ENCODE measurements at places on chromosomes 1 and 21.

DNA sequence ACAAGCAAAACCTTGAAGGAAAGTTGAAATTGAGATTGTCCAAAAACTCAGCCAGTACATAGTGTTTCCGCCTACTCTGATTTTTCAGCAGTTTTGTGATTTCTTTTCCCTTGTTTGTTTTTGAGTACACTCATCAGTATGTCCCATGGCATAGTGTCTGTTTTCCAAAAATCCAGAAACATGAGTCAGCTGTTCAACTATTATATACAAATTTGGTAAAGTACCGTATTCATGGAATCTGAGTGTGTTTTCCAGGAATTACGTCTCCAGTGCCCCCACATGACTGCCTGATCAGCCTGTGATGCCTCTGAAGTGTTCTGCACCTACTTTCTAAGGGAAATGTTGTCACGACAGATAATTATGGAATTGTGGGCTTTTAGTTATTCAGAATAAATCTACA is 186.8 kb downstream of the LTN1 start:
- no peak for DNase-seq

DNA sequence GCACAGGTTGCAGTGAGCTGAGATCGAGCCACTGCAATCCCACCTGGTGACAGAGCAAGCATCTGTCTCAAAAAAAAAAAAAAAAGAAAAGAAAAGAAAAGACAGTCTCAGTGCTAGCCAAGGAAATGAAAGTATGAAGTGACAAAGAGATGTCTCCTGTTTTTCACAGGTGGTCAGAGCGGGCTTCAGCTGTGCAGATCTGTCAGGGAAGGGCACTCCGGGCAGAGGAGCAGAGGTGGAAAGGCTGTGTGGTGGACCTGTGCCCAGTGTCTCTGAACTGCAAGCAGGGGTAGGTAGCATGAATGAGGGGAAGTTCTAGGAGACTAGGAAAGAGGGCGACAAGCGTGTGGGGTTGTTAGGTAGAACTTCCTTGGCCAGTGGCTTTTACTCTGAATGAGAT is 67.5 kb downstream of the CD247 start:
- no peak for DNase-seq

DNA sequence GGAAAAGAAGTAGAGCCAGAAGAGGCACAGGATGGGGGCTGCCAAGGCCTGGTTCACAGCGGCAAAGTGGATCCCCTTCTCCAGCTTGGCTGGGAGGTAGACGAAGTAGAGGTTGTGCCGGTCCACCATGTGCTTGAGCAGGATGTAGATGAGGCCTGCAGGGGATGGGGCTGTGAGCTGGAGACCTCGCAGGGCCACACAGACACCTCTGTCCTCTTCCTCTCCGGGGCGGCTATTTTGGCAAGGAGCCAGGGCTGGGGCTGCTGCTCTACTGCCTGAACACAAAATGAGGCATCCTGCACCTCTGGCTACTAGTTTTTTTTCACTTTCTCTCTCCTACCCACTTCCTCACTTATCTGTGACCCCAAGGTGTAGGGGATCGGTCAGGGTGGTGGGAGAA is 32.3 kb downstream of the TMEM63A start:
- DNase-seq: no peak

GRCh38 chr1:18297896-18298648 is 182.7 kb upstream of the KLHDC7A start:
- DNase-seq: no peak

DNA sequence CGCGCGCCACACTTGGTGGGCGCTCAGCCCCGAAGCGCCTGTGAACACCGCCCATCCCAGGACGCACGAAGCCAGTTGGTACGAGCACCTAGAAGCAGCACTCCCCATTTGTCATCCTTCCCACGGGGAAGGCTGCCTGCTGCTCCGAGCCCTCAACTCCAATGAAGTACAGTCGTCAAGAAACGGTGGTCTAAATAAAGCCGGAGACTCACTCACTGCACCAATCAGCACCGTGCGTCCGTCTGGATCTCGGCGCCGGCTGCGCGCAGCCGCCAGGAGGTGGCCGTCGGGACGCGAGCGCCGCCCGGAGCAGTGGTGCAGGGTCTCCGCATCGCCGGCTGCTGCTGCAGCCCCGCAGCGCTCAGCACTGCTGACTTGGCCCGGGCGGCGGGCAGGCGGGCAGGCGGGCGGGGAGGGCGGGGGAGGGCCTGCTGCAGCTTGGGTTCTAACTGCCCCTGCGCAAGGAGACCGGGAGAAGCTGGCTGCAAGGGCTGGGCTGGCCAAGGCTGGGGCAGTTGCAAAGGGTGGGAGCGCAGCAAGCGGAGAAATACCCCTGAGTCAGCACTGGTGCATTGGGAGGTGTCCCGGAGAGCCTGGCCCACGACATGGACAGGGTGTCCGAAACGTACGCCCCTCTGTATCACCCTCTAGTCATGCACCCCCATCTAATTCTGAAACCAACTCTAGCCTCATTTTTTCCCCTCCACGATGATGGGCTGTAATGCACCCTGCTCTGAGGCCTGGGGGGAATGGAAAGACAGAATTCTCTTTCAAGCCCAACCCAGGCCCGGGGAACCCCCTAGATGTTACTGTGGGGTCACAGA is 35.8 kb upstream of the H6PD start:
- no peak for DNase-seq

GRCh38 chr1:235058695-235059094 is 69.9 kb downstream of the TOMM20 start:
- no peak for DNase-seq

DNA sequence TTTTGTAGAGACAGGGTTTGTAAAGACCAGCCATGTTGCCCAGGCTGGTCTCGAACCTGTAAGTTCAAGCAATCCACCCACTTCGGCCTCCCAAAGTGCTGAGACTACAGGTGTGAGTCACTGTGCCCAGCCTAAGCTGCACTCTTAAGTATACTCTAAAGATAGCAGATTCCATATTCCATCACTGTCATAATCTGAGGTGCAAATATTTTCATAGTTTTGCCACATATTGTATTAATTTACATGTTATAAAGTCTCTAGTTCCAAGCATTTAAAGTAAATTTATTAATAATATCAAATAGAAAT is 121.3 kb downstream of the HFM1 start:
- no peak for DNase-seq

DNA sequence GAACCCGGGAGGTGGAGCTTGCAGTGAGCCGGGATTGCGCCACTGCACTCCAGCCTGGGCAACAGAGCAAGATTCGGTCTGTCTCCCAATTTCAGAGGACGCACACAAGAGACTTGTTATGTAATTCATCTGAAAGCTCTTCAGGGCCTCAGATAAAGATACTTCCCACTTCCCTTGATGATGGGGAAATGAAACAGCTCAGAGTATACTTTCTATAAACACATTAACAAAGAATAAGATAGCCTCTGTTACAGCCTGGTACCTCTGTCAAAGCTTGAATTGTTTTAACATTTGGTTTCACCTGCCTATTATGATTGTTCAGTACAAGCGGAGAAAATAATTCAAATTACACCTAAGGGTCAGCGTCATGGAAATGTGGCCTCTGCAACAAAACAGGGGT is 622.9 kb upstream of the ADGRL4 start:
- no peak for DNase-seq

- DNase-seq: no peak
Measured at GRCh38 chr1:245991266-245991665, 515.8 kb downstream of the SMYD3 start.

GRCh38 chr1:189149547-189150375 is 1327.9 kb downstream of the BRINP3 start:
- DNase-seq: no peak

DNA sequence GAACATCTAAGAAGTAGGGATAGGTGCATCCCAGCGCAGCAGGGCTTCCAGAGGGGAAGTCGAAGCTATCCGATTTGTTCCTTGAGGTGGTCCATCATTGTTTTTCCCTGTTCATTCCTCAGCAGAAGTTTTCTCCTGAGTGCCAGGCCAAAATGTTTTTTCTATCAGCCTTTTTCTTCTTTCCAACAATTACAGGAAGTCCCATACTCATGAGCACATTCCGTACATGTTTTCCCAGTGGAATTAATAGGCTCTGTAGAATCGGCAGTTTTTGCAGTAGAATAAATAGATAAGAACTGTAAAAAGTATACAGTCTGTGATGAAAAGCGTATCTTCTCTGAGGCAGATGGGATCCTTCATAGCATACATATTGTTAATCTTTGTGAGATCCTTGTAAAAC is 24.8 kb downstream of the CD101 start:
- no peak for DNase-seq

GRCh38 chr21:25907573-25908275 is 173.0 kb downstream of the GABPA start:
- no peak for DNase-seq

DNA sequence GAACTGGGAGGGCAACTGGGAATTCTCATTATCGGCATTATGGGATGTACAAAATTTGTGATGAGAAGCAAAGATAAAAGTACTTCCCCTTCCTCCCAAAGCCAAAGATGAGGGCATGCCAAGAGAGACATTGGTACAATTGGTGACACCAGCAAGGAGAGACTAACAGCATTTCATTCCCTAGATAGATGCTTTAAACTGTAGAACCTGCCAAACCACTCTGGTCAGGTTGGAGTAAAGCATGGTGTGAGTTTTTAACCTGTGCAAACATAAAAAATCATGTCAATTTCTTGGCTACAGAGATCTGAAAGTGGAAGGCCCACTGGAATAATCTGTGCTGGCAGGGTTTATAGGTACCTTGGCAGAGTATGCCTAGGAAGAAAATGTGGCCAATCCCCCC is 19.4 kb downstream of the CTXND2 start:
- DNase-seq: no peak

- DNase-seq: no peak
Measured at GRCh38 chr1:22711591-22712501, 1.2 kb downstream of the EPHB2 start.

GRCh38 chr1:31504001-31504400 is 72.3 kb upstream of the TINAGL1 start:
- DNase-seq: no peak

DNA sequence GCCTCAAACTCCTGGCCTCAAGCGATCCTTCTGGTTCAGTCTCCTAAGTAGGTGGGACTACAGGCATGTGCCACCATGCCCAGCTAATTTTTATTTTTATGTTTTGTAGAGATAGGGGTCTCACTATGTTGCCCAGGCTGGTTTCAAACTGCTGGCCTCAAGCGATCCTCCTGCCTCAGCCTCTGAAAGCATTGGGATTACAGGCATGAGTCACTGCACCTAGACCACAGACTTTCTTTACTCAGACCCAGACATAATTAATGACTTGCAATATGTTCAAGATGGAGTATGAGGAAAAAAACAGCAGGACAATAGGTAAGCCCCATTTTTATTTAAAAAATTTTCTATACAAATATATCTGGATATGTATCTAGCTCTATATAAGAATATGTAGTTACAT is 13.2 kb downstream of the KANK4 start:
- no peak for DNase-seq

GRCh38 chr1:171655746-171656116 is 3.2 kb upstream of the MYOC start:
- DNase-seq: no peak

DNA sequence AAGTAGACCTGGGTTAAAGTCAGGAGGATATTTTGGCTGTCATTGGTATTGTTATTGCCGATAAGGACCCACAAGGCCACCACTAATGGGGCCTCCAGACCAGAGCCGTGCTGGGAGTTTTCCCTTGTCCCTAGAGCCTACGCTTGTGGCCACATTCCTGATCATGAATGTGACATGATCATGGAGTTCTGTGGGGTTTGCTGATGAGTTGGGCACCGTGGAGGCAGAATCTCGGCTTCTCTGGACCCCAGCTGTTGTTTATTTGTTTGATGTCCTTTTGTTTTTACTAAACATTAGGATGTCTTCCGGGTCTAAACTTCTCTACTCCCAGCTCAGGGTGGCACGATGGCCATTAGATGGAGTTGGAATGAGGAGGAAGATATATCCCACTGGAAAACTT is 74.9 kb upstream of the TMPRSS2 start:
- DNase-seq: no peak

DNA sequence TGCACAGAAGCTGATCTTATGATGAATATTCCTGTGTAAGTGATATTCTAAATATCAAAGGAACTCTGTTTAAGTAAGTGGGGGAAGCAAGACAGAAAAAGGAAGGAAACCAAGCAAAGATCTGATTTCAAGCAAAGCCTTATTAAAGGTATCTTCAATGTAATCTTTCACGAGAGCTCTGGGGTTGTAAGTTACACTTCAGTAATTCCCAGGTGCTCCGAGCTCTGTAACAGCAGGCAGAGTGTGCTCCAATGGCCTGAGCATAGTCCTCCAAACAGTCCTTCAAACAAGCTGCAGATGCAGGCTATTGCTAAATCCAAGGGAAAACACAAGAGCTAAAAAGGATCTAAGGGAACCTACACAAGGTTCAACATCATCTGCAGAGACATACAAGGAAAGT is 949.7 kb upstream of the TMPRSS15 start:
- DNase-seq: no peak

DNA sequence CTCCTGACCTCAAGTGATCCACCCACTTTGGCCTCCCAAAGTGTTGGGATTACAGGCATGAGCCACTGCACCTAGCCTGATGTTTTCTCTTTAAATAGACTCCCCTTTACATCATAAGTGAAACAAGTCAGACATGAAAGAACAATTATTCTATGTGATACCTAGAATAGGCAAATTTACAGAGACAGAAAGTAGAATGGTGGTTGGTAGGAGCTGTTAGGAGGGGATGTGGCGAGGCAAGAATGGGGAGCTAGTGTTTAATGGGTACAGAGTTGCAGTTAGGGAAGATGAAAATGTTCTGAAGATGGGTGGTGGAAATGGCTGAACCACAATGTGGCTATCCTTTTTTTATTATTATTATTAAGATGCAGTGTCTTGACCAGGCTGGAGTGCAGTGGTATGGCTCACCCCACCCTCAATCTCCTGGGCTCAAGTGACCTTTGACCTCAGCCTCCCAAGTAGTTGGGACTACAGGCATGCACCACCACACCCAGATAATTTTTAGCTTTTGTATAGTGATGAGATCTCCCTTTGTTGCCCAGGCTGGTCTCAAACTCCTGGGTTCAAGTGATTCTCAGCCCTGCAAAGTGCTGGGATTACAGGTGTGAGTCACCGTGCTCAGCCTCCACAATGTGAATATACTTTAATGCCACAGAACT is 28.4 kb downstream of the ELF3 start:
- no peak for DNase-seq

GRCh38 chr1:114235281-114235680 is 81.6 kb upstream of the SYT6 start:
- DNase-seq: no peak

DNA sequence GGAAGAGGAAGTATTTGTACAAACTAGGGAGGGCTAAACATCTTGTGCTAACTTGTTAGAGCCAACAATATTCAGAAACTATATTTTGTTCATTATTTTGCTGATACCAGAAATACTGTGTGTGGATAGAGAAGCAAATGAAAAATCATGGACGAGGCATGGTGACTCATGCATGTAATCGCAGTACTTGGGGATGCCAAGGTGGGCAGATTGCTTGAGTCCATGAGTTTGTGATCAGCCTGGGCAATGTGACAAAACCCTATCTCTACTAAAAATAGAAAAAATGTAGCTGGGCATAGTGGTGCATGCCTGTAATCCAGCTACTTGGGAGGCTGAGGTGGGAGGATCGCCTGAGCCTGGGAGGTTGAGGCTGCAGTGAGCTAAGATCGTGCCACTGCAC is 13.4 kb downstream of the LRRC41 start:
- DNase-seq: no peak

- DNase-seq: no peak
Measured at GRCh38 chr1:9066945-9067807, 2.3 kb downstream of the SLC2A5 start.

GRCh38 chr1:108512239-108513043 is 47.5 kb upstream of the EEIG2 start:
- no peak for DNase-seq

GRCh38 chr1:11860083-11860482 is 1.3 kb upstream of the NPPB start:
- no peak for DNase-seq
